ENCODE measurements at places on chromosomes 4 and X.
A peak's percentile ranks its signal among the peaks of the same experiment; 100 is the strongest.

GRCh38 chr4:112908511-112908910, 140.9 kb upstream of the ANK2 start:
- peak; percentile 23 for DNase-seq

DNA sequence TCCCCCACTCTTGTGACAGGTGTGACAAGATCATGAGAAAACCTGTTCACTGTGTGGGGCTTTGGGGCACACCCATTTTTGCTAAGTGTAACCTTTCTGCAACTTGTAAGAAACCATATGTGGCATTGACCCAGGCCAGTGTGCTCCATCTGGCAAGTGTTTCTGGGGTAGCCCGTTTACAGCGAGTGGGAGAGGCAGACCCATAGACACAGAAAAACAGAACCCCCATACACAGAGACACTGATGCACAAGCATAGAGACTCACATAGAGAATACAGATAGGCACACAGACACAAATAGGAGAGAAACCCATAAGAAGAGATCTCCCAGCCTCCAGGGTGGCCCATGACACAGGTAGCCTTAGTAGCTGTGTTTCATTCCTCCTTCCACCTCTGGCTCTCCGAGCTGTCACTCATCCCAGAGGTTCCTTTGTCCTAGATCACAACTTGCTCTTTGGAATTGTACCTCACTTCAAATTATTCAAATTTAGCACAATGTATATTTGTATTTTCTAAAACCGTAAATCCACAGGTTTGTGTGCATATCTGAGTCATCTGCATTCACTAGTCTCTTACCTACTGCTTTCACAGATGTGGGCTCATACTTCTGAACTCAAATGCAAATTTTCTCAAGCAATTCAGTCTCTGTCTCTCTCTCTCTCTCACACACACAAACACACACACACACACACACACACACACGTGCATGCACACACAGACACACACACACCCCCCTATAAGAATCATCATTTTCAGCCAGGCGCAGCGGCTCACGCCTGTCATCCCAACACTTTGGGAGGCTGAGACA, 114.4 kb downstream of the SH3KBP1 start:
- DNase-seq, result peak; percentile 15

GRCh38 chr4:105356194-105356593, 117.7 kb downstream of the PPA2 start:
- DNase-seq, result no peak

DNA sequence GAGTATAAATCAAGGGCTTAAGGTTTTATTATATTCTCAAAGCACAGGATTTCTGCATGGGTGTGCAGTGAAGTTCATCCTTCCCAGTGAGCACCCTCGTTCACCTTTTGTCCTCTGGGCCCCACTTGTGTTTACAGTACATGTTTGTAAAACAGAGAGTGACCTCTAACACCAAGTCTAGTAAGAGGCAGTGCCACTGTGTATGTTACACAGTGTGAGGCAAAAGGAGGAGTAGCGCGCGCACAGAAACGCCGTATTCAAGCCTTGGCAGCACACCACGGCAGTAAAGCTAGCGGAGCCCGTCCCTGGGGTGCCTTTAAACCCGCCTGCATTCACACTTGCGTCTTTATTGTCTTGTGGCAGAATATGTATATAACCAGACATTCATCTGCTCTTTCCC, 51.9 kb downstream of the CCNI start:
- no peak for DNase-seq

DNA sequence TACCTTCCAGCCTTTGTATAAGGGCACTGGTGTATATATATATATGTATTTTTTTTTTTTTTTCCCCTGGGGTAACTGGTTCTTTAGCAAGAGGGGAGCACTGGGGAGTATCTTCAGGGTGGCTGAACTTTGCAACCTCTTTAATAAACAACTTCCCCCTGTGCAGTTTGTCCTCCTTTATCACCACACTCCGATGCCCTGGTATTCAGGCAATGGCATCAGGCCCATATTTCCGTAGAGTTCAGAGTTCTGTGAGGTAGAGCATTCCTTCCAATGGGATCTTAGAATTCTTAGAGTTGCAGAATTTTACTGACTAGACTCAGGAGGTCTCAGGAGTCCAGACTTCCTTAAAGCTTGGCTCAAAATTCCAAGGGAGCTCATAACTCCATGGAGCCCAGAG, 24.6 kb downstream of the NYX start:
- no peak for DNase-seq

GRCh38 chr4:165016971-165017370, 14.8 kb upstream of the TRIM60 start:
- no peak for DNase-seq

- DNase-seq, result peak; percentile 52
These were observed 17.5 kb downstream of the PALLD start for GRCh38 chr4:168514249-168514852.

DNA sequence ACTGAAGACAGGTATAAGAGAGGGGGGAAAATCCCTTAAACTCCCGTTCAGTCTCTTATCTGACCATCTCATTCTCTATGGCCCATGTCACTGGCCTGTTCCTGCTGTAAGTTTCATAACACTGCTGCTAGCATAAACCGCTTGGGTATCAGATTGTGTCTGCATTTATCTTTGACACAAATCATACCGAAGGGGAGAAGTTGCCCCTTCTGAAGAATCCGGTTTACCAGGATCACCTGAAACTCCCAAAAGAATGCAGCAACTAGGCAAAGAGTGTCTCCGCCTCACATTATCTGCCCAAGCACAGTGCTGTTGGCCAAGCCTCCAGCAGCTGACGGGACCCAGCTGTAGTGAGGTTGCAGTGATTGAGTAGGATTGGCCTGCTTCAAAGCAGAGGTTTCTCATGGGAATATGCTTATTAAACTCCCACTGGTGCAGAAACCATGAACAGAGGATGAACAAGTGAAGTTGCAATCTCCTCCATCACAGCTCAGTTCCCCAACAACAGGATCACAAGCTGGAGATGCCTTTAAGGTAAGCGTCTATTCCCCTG, 71.3 kb upstream of the PUDP start:
- no peak for DNase-seq

GRCh38 chr4:10878861-10879260, 194.3 kb upstream of the CLNK start:
- DNase-seq, result no peak

DNA sequence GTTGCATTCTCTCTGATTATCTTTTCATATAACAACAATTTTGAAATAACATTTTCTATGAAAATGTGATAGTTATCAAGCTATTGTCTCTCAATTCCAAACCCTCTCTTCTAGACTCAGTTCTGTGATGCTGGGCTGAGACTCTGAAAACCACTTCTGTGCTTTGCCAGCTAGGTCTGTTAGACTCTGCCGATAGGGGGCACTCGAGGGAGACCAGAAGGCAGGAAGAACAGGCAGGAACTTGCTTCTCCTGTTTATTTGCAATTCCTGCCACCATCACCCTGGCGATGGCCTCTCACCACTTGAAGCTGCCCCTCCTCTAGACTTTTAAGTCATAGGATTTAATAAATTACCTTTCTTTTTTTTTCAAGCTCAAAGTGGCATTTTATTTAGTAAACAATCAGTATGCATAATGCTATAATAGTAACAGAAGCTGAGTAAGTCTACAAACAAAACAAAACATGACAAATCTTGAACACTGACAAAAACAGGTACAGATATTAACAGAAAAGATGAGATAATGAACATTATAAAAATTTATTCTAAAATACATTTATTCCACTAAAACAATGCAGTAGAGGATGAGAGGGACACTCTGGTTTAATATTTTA, 49.7 kb downstream of the RASL11B start:
- DNase-seq, result peak; percentile 65

- no peak for DNase-seq
These were observed 5.6 kb downstream of the GAK start for GRCh38 chr4:926538-926937.

- no peak for DNase-seq
These were observed 182.2 kb upstream of the GATB start for GRCh38 chr4:151942971-151943370.

DNA sequence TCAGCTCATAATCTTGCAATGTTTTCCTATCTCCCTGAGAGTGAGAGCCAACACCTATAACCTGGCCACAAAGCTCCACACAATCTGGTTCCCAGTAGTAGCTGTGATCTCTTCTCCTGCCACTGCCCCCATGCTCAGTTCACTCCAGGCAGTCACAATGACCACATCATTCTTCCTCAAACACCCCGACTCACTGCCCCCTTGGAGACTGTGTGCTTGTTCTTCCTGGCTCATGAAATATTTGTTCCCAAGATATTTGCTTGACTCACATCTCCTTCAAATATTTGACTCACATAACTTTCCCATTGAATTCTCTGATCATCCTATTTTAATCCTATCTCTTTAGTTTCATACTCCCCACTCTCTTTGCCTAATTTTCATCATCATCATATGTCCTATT, 173.7 kb downstream of the AREG start:
- peak; percentile 67 for DNase-seq

DNA sequence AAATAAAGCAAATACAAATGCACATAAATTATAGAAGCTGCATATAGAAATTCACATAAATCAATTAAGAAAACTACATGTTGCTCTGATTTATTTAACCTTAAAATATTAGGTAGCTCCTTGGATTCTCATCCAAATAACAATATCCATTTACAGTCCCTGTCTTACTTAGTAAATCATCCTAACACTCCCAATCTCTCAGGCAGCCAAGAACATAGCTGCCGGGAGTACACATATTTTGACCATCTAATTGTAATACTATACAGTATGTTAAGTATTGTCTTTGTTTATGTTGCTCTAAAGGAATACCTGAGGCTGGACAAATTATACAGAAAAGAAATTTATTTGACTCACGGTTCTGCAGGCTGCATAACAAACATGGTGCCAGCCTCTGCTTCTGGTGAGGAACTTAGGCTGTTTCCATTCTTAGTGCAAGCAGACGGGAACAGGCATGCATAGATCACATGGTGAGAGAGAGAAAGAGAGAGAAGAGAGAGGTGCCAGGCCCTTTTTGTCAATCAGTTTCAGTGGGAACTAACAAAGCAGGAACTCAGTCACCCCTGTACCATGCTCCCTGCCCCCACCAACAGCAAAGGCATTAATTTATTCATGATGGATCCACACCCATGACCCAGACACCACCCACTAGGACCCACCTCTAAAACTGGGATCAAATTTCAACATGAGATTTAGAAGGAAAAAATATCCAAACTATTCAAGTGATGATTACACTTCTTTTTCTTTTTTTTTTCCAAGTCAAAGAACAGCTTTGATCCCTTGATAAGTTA, 614.8 kb upstream of the TECRL start:
- no peak for DNase-seq

DNA sequence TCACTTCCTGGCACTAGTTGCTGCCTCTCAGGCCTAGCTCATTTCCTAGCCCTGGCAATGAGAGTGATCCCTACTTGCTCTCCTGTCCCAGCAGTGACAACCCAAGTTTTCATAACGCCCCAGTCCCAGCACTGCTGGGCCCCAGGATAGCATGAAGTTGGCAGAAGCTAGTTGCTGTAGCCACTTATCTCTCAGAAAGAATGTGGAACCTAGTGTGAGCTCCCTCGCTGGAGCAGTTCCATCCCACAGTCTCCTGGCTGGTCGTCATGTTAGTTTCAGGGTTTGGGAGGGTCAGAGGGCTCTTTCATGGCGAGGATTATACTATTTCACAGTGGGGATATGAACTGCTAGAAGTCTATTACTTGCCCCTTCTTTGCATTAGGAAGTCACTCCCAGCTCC, 5.1 kb downstream of the PF4 start:
- DNase-seq, result peak; percentile 4

DNA sequence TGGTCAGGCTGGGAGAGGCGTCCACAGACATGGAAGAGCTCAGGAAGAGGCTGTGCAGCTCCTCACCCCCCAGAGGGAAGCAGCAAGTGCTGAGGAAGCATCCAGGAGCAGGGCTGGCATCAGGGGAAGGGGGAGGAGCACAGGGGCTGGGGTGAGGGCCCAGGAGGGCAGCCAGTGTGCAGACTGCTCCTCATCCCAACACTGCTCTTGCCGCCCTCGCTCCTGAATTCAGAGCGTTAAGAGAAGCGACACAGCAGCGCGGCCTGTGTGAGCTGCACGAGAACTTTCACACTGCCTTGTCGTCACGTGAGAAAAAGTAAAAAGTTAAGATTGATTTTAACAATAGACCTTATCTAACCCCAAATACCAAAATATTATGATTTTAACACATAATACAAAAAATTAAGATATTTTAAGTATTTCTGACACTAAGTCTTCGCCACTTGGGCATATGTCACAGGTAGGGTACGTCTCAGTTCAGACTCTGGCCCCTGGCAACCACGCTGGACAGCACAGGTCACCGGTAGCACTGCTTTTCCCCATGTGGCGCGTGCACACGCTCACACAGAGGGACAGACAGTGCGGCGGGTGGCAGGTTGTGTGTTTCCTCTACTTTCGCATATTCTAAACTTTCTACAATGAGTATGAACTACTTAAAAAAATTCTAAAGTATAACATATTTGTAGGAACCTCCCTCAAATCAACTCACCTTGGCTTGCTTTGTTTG, 19.7 kb downstream of the NOP14 start:
- no peak for DNase-seq

Data from M059J (cell line).